ENCODE measurements at places on chromosomes 2 and 18.
A peak's percentile ranks its signal among the peaks of the same experiment; 100 is the strongest.

GRCh38 chr2:20942646-20943125 lies 101.2 kb downstream of the APOB start:
- no peak for DNase-seq

DNA sequence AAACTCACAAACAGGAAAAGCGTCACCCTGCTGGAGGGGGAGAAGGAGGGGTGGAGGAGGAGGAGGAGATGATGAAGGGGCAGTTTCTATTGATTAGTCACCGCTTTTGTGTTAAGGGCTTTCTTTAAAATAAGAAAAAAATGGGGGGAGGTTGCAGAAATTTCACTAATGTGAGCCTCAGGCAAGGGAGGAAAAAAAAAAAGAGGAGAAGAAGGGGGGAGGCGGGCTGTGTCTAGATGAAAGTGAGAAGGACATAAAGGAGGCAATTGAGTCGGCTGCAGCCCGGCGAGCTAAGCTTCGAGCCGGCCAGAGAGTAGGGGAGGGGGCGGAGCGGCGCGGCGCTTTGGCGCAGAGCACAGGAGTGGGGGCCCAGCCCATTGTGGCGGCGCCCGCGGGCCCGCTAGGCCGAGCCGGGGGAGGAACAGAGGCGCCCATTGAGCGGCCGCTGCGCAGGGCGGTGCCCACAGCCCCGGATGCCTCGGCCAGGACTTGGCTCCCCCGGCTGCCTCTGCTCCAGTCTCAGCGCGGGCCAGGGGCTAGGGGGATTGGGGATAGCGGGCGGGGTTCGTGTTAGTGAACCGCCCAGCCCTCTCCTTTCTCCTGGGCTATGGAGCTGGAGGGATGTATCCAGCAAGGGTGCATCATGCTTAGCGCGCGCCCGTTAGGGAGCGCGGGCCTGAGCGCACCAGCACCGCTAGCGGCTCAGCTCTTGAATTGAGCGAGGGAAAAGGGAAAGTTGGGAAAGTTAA lies 7.9 kb downstream of the PAX3 start:
- DNase-seq: no peak

- no peak for DNase-seq
These were observed 34.9 kb downstream of the SPATS2L start for GRCh38 chr2:200341376-200341775.

DNA sequence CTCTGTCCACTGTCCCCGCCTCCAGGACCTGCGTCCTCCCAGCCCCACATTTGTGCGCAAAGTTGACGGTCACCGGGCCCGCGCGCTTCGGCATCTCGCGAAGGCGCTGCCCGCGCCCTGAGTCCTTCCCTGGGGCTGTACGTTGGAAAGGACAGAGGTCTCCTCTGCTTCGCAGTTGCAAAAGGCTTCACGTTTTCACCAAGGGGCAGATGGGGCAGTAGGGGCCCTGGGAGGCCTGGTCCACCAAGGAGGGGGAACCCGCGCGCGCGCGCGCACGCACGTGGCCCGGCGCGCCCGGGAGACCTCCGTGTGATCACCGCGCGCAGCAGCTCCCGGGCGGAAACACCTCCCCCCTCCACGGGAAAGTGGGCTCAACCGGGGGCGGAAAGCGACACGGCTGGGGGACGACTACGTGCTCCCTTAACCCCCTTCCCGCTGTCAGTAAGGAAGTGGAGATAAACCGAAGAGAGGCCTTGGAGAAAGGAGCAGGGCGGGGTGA lies 21.9 kb downstream of the TEX44 start:
- DNase-seq: peak; percentile 48

DNA sequence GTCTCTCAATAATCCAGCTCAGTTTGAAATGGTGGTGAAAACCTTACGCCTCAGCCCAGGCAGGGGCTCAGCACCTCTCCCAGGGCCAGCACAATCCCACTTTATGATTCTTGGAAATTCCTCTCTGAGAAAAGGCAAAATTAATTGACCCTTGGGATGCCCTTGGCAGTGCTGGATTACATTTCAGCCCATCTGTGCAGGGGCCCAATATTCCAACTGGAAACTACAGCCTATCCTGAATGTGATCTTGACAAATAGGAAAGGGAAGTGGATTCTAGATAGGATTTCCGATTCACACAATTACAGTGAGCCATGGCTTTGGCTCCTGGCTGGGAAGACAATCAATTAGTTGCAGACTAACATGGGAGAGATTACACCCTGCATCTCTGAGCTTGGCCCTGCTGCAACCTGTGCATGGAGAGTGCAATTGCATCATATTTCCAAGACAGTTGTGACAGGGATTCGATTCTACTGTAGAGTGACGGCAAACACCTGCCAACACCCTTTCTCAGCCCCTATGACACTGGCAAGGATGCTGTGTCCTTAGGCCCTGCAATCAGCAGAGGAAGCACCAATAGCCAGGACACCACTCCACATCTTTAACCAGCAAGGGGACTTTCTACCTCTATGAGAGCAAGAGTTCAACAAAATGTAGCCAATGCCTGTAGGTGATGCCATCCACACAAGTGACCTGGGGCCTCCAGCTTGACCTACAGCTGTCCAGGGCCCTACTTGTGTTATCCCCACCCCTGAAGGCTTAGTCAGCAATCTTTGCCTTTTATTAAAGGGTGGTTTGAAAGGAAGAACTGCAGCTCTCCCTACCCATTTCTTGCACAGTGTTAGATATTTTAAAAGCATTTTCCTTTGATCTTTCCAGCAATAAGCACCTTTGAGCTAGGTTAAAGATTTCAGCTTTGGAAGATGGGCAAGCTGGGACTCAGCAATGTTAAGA lies 187.2 kb upstream of the HS6ST1 start:
- DNase-seq: no peak

- DNase-seq: no peak
These were observed 53.3 kb upstream of the SLC5A7 start for GRCh38 chr2:107932979-107933378.

Measured in AML-193 (cell line).